ENCODE measurements at places on chromosomes 16 and 17. TPM values are rescaled to one million over a fixed set of nuclear protein-coding genes. Genes with fewer than 3 reads are reported as not detected.

GRCh38 chr17:21540502-21540901 is 151.8 kb upstream of the KCNJ18 start:
- DNase-seq: no peak

MYO15A gene
- not detected for total RNA-seq

SDR42E2 gene
- total RNA-seq: not detected

STH gene
- not detected for total RNA-seq

DNA sequence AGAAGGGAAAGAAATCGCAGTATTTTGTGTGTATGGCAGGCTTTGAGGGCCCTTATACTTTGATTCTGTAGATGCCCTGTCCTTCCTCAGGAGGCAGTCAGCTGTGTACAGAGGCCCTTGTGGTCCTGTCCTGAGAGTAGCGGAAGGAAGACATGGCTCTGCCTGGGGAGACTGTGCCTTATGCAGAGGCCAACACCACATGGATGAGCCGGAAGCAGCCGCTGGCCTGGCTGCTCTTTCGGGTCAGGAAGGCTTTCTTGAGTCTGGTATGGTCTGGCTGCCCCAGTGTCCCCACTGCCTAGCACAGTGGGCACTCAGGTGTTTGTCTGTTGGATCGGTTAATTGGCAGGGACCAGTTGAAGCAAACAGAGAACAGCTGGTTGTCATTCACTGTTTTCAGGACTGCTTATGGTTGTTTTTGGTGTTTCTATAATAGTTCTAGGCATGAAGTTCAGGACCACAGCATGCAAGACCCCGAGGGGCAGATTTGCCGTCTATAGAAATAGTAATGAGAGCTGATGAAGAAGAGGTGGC is 12.4 kb downstream of the USP10 start:
- DNase-seq: no peak

PDK2 gene
- total RNA-seq: 3.3 TPM

CES3 gene
- total RNA-seq: 0.53 TPM

ARL5C gene
- not detected for total RNA-seq

RPRML gene
- total RNA-seq: 0.07 TPM

GRCh38 chr17:30954046-30954830 is 16.6 kb upstream of the RNF135 start:
- DNase-seq: no peak

DRC3 gene
- 0.47 TPM for total RNA-seq

DNA sequence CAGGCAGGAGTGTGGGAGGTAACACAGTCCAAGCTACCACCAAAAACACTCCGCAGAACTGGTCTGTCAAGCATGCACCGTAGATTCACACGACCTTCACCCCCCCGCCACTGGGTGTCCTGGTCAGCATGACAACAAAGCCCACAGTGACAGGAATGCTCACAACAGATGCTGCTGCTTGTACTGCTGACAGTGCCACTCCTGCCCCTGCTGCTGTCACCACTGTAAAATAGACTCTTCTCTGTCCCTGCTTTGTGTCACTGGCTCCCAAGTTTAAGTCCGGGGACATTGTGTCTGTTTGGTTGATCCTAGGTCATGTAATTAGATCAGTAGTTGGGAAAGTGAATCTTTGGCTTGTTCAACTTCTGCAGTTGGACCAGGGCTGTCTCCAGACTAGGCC is 7.0 kb upstream of the ODF4 start:
- no peak for DNase-seq

NBR1 gene
- total RNA-seq: 65.6 TPM

- DNase-seq: no peak
Measured at GRCh38 chr16:57427824-57428223, 19.4 kb downstream of the CIAPIN1 start.

DNA sequence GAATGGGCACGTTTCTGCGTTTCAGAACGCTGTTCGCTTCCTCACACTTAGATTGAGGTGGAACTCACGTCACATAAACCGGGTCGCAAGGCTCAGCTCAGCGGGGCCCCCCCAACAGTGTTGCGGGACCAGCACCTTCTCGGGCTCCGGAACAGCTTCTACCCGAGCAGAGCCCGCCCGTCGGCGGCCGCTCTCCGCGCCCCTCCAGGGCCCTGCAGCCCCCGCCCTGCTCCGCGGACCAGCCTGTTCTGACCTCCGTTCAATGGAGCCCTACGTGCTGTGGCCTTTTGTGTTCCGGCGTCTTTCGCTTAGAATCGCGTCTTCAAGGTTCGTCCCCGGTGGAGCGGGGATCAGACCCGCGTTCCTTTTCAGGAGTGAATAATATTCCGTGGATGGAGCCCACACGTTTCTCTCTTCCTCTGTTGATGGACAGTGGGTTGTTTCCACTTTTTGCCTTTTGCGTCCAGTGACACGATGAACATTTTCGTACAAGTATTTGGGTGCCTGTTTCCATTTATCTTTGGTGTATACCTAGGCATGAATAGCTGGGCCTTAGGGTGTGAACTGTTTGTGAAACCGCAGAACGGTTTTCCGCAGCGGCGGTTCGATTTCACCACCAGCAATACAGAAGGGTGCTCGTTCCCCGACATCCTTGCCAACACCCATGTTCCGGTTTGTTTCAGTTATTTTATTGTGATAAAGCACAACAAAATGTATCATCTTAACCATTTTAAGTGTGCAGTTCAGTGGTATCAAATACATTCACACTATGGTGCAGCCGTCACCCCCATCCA is 2.3 kb upstream of the SLC22A31 start:
- no peak for DNase-seq

GRCh38 chr17:39787041-39787440 is 49.3 kb downstream of the GRB7 start:
- no peak for DNase-seq

DNA sequence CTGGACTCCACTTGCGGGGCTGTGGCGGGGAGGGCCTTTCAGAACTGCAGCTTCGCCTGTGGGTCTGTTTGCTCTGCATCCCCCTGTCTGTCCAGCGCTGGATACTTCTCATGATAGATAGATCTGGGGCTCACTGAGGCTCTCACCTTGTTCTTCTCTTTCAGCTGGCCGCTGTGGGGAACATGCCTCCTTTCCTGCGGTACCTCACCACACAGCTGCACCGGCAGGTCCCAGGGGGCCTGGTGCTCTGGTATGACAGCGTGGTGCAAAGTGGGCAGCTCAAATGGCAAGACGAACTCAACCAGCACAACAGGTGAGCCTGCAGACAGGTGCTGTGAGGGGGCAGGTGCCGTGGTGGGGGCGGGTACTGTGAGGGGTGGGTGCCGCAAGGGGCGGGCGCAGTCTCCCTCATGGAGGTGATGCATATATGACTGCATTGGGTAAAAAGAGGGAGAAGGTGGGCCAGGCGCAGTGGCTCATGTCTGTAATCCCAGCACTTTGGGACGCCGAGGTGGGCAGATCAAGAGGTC is 6.2 kb downstream of the ENGASE start:
- DNase-seq: no peak

DNA sequence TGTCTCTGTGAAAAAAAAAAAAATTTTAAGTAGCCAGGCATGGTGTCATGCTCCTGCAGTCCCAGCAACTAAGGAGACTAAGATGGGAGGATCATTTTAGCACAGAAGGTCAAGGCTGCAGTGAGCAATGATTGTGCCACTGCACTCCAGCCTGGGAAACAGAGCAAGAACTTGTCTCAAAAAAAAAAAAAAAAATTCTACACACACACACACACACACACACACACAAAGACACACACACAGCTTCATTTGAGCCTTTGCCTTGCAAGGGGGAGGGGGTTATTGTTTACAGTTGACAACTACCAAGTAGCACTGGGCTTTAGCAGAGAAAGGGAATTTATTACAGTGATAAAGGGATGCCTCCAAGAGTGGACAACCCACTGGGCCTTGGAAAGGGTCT is 4.9 kb upstream of the POLR3E start:
- no peak for DNase-seq

DYNLRB2 gene
- not detected for total RNA-seq

GRCh38 chr17:38551121-38551520 is 54.6 kb downstream of the SRCIN1 start:
- DNase-seq: no peak

DNA sequence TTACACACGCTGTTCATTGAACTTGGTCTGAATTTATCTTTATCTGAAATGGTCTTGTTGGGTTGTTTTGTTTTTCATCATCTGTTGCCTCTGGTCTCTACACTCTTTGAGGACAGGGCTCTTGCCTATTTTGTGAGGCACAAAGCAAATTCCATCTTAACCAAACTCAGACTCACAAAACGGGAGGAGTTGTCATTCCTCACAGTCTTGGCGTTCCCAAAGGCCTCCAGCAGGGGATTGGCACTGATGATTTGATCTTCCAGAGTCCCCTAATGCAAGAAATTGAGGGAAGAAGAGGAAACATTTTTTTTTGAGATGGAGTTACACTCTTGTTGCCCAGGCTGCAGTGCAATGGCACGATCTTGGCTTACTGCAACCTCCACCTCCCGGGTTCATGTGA is 8.7 kb downstream of the MYH3 start:
- no peak for DNase-seq

DNA sequence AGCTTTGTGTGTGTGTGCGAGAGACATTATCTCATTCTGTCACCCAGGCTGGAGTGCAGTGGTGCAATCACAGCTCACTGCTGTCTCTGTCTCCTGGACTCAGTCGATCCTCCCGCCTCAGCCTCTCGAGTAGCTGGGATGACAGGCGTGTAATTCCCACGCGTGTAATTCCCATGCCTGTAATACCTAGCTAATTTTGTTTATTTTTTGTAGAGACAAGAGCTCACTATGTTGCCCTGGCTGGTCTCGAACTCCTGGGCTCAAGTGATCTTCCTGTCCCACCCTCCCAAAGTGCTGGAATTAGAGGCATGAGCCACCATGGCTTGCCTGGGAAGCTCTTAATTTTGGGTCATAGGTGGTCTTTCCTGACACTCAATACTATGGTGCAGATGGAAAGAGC is 205.3 kb upstream of the TNRC6C start:
- no peak for DNase-seq

- DNase-seq: peak; percentile 43
Measured at GRCh38 chr16:23434380-23434779, 18.6 kb downstream of the COG7 start.

DNA sequence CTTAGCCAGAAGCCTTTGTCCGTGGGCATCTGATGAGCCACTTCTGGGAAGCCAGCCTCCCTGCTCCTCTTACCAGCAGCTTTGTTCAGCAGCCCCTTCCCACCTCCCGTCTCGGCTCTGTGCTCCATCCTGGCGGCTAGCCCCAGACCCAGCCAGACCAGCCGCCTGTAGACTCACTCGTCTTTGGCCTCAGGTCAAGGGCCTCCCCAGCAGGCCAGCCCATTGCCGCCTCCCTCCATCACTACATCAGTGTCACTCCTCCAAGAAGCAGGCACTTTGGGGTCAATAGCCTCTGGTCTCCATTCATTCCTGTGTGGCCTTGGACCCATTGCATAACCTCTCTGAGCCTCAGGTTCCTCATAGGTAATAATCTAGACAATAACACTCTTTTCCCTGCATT is 20.9 kb upstream of the CRHR1 start:
- DNase-seq: no peak

PRAC1 gene
- not detected for total RNA-seq

PRSS27 gene
- total RNA-seq: not detected

SMIM5 gene
- total RNA-seq: not detected

DNA sequence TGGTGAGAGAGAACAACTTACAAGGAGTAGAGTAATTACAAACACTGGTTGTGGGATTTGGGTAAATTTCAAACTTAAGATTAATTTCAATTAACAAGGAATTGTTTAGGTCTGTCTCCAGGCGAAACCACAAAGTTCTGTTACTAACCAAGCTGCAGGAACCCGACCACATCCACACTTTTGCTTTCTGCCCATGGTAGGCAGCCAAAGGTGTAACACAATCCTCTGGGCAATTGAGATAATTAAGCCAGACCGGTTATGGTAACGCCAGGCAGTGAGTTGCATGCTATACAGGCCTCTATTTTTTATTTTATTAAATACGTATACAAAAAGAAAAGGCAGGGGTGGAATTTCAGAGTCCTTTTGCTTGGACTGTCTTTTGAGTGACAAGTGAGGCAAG is 12.0 kb downstream of the KCNJ2 start:
- DNase-seq: no peak

DNA sequence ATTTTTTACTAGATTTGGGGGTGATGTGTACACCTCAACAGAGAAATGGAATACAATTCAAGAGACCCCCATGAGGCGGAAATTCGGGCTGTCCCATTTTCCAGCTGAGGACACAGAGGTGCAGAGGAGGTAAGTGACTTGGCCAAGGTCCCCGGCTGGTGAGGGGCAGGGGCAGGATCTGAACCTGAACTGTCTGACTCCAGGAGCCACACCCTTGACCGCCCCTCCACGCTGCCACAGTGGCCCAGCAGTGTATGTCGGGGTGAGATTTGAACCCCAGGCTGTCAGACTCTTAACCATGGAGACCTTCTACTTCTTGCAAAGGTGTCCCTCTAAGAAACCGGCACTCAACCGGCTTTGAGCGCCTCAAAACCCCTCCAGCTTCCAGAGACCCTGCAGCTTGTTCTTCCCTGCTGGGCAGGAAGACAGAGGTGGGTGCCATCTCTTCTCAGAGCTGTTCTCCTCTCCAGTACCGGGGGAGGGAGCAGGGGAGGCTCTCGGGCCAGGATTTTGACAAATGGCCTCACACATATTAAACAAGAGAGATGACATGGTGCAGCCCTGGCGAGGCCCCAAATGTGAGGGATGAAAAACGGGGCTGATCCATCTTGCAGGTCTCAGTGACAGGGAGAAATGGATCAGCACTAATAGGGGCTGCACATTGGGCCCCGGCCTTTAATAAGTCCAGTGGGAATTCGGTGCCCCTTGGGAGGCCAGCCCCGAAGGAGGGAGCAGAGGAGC is 222.3 kb downstream of the GSG1L start:
- DNase-seq: no peak

RSKR gene
- 2.8 TPM for total RNA-seq

- no peak for DNase-seq
Measured at GRCh38 chr16:81706327-81707295, 72.5 kb upstream of the PLCG2 start.

- no peak for DNase-seq
Measured at GRCh38 chr16:3015865-3016521, 2.0 kb downstream of the CLDN6 start.

- no peak for DNase-seq
Measured at GRCh38 chr16:72974142-72974769, 73.7 kb downstream of the ZFHX3 start.

- no peak for DNase-seq
Measured at GRCh38 chr17:17525311-17525710, 29.1 kb upstream of the RASD1 start.

DNA sequence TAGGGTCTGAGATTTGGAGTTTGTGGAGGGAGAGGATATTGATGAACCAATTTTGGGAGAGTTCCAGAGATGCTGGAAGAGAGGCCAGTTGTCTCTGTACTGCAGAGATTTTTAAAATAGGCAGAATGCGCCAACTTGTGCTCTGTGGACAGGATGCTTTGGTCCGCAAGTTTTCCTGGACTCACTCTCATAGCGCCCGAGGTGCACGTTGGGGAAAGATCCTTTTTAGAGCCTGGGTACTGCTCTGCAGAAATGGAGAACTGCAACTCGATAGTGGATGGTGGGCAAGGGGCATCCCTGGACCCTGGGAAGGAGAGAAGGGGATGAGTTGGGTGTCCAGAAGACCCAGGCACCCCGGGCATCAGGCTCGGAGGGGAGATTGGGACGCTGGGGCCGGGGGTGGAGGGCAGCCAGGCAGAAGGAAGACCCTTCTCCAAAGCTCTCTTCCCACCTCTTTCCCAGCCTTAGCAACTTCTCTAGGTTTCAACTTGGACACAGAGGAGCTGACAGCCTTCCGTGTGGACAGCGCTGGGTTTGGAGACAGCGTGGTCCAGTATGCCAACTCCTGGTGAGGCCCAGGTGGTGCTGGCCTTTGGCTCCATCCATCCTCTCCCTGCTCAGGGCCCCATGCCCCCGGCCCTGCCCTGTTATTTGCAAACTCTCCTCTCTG is 590 bp downstream of the ITGAX start:
- no peak for DNase-seq

MRPL58 gene
- total RNA-seq: 110 TPM

Measured in HT1080 (cell line).